Fibroblast of skin of right biceps (primary cell): ENCODE measurements at places on chromosomes 1 and 21.

DNA sequence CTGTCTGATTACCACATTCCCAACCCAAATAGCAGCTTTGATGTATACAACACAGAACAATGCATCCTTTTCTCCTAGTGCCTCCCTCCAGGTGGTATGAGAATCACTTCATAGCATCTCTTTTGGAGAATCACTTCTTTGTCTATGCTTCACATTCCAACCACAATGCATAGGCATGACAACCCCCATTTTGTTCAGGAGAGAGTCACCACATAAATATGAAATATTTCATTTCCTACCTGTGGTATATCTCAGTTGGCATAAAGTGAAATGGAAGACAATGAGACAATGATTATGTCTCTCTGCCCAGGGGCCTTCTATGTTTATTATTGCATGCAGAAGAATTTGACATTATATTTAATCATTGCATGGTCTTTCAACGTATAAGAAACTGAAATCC, 112.2 kb downstream of the BRINP2 start:
- DNase-seq, result no peak

DNA sequence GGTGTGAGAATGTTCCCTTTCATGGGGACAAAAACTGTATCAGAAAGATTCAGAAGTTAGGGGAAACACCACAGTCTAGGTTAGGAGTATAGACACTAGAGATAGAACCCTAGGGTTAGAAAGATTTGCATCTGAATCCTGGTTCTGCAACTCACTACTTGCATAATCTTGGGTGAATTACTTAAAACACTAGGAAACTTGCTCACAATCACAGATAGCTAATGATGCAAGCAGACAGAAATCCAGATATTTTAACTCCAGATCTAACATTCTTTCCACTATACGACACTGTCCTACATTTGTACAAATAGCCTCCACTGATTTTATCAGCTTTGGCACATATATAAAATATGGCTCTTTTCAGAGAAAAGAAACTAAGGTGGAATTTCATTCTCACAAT, 30.8 kb upstream of the GLIS1 start:
- peak; percentile 59 for DNase-seq

DNA sequence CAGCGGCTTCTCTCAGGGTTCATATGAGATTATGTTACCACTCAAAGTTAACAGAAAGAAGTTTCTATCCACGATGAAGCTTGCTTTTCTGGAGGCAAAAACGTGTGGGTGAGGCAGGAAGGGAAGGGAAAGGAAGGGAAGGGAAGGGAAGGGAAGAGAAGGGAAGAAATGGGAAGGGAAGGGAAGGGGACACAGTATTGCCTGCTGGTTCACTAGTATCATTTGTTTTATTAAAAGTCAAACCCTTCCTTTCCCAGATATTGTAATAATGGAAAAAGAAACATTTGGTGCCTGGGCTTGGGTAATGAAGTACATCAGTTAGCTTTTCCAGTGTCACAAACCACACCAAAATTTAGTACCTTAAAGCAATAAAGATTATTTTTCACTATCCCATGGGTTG, 18.0 kb upstream of the MROH9 start:
- no peak for DNase-seq

GRCh38 chr1:1237874-1238701, 6.1 kb downstream of the B3GALT6 start:
- DNase-seq, result no peak

DNA sequence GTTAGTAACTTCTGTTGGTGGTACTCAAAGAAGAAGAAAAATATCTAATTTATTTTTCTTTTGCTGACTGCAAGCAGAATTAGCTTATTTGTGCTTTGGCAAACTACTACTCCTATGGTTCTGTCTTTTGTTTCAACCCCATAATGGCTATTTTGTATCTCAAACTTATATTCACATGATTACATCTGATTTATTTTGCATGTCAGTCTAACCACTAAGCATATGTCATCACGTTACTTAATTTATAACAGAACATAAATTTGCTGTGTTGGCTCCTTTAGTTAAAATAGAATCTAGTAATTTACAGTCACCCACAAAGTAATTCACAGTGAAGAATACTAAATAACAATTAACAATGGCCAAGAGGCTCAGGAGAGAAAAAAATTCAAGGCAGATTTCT, 39.1 kb upstream of the CNN3 start:
- DNase-seq, result no peak

GRCh38 chr1:19037659-19038058, 81.2 kb upstream of the IFFO2 start:
- DNase-seq, result no peak

DNA sequence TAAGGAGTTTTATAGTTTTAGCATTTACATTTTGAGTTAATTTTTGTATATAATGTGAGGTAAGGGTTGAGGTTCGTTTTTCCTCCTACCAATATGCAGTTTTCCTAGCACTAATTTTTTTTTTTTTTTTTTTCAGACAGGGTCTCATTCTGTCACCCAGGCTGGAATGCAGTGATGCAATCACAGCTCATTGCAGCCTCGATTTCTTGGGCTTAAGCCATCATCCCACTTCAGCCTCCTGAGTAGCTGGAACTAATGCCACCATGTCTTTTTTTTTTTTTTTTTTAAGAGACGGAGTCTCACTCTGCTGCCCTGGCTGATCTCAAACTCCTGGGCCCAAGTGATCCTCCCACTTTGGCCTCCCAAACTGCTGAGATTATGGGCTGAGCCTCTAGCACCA, 2.5 kb upstream of the UBASH3A start:
- DNase-seq, result peak; percentile 17

GRCh38 chr21:35340273-35340672, 291.2 kb upstream of the RUNX1 start:
- no peak for DNase-seq

GRCh38 chr1:2518528-2518927, 7.9 kb downstream of the PANK4 start:
- DNase-seq, result no peak

GRCh38 chr1:52792036-52792435, 50.5 kb upstream of the ZYG11A start:
- DNase-seq, result no peak

DNA sequence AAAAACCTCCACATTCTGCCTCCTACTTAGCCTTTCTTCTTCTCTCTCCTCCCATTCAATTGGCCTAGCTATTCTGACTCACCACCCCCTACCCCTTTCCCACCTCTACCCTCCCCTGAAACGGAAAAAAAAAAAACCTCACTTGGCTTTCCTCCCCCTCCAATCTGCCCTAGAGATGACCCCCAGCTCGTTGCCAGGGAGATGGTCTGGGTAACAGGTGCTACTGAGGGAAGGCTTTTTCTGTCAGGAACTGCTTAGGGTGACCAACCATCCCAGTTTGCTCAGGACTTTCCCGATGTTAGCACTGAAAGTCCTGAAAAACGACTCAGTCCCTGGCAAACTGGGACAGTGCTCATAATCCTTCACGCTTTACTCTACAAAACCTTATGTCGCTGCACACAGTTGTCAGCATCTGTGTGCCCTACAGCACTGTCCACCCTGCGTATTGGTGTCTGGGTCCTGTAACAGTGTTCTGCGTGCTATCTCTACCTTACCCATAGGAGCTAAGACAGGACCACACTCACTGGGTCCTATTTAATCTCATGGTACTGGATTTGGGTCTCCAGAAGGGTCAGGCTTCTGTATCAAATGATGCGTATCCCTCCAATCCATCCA, 7.7 kb upstream of the CADM3 start:
- DNase-seq, result no peak

DNA sequence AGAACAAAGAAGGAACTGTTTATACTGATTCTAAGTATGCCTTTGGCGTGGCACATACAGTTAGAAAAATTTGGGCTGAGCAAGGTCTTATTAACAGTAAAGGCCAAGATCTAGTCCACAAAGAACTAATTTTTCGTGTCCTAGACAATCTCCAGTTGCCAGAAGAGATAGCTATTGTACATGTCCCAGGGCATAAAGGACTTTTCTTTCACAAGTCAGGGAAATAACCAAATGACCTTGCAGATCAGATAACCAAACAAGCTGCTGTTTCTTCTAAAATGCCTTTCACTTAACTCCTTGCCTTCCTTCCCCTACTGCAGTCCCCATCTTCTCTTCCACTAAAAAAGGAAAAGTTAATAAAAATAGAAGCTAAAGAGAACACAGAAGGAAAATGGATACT, 4.0 kb downstream of the TEX50 start:
- DNase-seq, result no peak

- DNase-seq, result no peak
Measured at GRCh38 chr1:10511494-10511885, 36.7 kb downstream of the PEX14 start.

GRCh38 chr21:45494851-45495680, 47.2 kb downstream of the SLC19A1 start:
- no peak for DNase-seq

DNA sequence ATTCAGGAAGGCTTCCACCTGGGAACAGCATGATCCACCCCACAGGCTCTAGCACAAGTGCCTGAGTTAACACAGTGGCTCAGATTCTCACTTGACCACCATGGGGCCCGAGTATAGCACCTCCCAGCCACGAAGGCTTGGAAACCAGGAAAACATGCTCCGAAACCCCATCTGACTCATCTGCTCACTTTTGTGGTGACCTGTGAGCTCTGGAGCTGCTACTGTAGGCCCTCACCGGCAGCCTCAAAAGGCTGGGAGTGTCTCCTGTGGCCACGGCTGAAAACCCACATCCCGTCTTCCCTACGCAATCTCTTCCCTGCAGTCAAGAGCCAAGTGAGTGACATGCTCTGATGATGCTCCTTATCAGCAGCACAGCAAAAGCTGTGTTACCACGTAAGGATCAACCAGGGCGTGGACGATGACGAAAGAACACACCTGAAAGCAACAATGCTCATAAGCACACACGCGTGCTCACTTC, 81.4 kb downstream of the TGFBR3 start:
- peak; percentile 86 for DNase-seq

DNA sequence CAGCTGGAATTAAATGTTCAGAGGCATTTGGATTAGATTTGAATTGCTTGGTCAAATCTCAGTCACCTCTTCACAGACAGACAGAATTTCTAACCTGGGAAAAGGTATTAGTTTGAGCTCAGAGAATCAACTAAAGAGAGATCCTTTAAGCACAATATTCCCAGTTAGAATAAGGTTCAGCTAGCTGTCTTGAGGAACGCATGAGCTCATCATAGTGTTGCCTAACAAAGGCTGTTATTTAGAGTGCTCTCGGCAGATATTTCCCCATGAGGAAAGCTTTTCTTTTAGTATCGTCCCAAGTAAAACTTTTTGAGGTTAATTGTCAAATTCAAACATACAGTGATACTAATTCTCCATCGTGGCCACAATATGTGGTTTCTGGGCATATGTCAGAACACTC, 269.9 kb downstream of the HLX start:
- no peak for DNase-seq

DNA sequence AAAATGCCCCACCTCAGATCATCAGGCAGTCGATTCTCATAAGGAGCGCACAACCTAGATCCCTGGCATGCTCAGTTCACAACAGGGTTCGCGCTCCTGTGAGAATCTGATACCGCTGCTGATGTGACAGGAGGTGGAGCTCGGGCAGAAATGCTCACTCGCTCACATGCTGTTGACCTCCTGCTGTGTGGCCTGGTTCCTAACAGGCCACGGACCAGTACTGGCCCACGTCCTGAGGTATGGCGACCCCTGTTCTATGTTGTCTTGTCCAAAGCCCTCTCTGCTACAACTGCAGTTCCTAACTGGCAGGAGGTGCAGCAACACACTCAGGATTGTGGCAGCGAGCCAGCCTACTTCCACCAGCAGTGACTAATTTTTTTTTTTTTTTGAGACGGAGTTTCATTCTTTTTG, 70.6 kb downstream of the CLSTN1 start:
- peak; percentile 84 for DNase-seq

- peak; percentile 30 for DNase-seq
Measured at GRCh38 chr1:71228241-71228640, 147.4 kb upstream of the ZRANB2 start.

DNA sequence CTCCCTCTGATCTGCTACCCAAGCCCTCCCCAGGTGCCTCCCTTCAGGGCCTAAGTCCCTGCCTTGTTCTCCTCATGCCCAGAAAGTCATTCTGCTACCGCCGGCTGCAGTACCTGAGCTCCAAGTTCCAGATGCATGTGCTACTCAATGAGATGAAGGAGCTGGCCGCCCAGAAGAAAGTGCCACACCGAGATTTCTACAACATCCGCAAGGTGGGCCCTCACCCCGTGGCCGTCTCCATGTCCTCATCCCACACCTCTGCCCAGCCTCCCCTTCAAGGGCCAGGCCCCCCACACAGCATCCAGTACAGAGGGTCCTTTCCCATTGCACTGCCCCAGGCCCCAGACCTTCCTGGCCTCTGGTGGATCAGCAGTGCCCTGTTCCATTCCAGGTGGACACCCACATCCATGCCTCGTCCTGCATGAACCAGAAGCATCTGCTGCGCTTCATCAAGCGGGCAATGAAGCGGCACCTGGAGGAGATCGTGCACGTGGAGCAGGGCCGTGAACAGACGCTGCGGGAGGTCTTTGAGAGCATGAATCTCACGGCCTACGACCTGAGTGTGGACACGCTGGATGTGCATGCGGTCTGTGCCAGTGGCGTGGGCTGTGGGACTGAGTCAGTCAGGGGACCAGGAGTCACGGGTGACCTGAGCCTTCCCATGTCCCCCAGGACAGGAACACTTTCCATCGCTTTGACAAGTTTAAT, 8.2 kb downstream of the AMPD2 start:
- DNase-seq, result no peak

GRCh38 chr1:56430141-56430839, 149.1 kb downstream of the PLPP3 start:
- DNase-seq, result no peak

DNA sequence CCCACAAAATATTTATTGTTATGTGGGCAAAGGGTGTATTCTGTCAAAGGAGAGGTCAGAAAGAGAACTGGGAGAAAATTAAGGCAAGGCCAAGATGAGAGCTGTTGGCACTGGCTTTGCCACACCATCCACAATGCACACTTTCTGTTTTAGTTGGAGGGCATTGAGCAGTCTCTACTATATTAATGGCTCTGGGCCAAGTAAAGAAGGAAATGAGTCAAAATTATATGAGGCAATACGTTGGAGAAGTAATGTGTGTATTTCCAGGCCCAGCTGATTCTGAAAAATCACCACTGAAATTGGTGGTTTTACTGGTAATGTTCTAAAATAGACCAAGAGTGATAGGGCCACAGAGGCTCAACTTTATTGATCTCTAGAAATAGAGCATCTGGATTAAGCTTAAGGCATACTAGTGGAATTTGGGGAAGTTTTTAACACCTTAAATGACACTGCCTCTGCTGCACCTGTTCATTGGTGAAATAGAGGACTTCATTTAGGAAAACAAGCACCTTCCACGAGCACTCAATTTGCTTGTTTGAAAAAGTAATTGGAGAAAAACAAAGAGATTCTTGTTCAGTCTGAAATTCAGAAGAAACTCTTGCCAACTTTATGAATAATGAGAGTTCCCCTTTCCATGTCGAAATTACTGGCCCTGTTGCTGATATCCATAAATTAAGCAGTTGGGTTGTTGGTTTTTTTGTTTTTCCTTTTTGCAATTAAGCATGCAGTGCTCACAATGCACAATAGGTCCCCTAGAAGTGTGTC, 424.9 kb downstream of the ADGRL2 start:
- peak; percentile 46 for DNase-seq

GRCh38 chr1:88150330-88150729, 533.7 kb upstream of the PKN2 start:
- no peak for DNase-seq
